ENCODE measurements at places on chromosomes 5 and 9. TPM values are rescaled to one million over a fixed set of nuclear protein-coding genes. Genes with fewer than 3 reads are reported as not detected.
A peak's percentile ranks its signal among the peaks of the same experiment; 100 is the strongest.

GRCh38 chr5:55232985-55233928 lies at the start of gene CCNO:
Gene CCNO, minus strand, starts transcription at chr5:55233608. Its CDS starts 85 bp downstream, at chr5:55233523.
- DNase-seq = peak; percentile 59
- H3K4me3 ChIP-seq = peak within 1 kb of the TSS; percentile 65
- no peaks in the 10 kb centered on the region for H3K36me3 ChIP-seq
- H3K27me3 ChIP-seq = peaks cover 55% of the 10 kb centered on the region
- H3K4me1 ChIP-seq = peaks cover 33% of the 10 kb centered on the region

DNA sequence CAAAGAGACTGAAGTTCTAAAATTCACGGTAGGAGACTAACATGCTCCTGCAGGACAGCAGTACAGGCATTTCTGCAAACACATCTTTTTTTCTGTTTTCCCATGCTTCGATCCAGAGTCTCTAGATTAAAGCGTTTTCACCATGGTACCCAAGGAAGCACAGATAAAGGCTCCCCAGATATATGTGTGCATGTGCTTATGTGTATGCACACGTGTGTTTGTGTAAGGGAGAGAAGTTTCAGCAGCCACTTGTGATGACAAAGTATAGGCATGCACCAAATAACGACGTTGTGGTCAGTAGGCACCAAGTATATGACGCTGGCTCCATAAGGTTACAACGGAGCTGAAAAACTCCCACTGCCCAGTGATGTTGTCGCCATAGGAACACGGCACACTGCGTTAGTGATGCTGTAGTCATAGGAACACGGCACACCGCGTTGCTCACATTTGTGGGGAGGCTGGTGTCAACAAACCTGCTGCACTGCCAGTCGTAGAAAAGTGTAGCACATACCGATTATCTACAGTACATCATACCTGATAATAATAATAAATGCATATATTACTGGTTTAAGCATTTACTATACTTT lies 21.7 kb downstream of the MED10 start:
- H3K4me1 ChIP-seq = peaks cover 23% of the 10 kb centered on the region
- no peak for DNase-seq
- no peak overlapping the region for H3K4me3 ChIP-seq
- H3K27ac ChIP-seq = no peak overlapping the region
- H3K27me3 ChIP-seq = no peaks in the 10 kb centered on the region

The HNRNPK gene
- polyA plus RNA-seq = 1,109 TPM

GRCh38 chr5:174046558-174046957 lies 1.1 kb downstream of the NSG2 start:
- no peaks in the 10 kb centered on the region for H3K4me1 ChIP-seq
- no peaks in the 10 kb centered on the region for H3K27me3 ChIP-seq
- no peak overlapping the region for H3K27ac ChIP-seq
- no peak overlapping the region for H3K4me3 ChIP-seq

DNA sequence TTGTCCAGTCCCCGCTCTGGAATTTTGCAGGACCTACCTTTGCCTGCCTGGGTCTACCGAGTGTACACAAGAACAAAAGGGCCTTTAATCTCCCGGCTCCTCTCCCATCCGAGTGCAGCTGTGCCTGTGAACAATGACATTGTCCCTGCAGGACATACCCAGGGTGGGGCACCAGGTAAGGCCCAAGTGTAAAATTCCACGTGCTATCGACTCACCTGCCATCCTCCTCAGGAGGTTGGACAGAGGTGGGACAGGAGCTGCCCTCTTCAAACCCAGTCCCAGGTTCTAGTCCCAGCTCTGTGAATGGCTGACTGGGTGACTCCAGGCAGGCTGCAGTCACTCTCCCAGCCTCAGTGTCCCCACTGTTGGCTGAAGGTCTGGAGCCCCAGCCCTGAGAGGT lies 159.6 kb upstream of the ALDH1B1 start:
- no peaks in the 10 kb centered on the region for H3K36me3 ChIP-seq
- H3K4me3 ChIP-seq = no peak overlapping the region
- DNase-seq = no peak
- H3K4me1 ChIP-seq = peaks cover 2% of the 10 kb centered on the region
- H3K27ac ChIP-seq = no peak overlapping the region
- no peaks in the 10 kb centered on the region for H3K27me3 ChIP-seq

Data from CD4-positive, alpha-beta memory T cell (primary cell).